Hematopoietic multipotent progenitor cell treated with erythropoietin and hydrocortisone succinate and interleukin-3 and kit ligand, for 6 days (in vitro differentiated cells): ENCODE measurements at places on chromosomes 7 and 10.

- DNase-seq, result peak; percentile 83
Observed at GRCh38 chr10:102643336-102644065, 778 bp upstream of the TRIM8 start.

- DNase-seq, result no peak
Observed at GRCh38 chr10:11880151-11881029, 57.2 kb downstream of the PROSER2 start.

DNA sequence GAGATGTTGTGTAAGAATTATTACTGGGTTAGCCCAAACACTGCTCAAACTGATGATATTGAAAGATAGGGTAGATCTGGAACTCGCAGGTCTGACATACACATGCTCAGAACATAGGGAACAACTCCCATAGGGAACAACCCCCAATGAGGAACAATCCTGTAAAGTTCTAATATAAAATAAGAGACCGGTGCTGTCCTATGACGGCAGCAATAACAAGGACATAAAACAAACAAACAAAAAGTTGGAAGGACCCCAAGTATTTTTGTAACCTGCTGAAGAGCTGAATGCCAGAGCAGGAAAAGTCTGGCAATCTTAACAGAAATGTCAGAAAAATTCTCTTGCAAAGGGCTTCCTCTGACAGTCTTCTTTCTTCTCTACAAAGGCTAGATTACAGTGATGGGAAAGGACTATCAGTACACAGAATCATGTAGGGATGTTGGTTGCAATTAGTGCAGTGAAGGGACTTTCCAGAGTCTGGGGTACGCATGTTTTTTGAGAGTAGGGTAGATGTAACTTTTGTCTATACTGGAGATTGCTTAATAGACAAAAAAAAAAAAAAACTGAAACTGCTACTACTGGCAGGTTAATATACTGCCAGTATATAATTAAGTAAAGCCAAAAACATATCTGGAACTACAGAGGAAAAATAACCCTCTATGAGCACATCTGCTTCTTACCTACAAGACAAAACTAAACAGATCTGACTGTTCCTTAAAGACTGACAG, 35.5 kb downstream of the IDE start:
- DNase-seq, result no peak

GRCh38 chr10:13637303-13637856, 50.6 kb downstream of the PRPF18 start:
- DNase-seq, result no peak

GRCh38 chr7:1591876-1592275, 22.0 kb upstream of the PSMG3 start:
- no peak for DNase-seq

DNA sequence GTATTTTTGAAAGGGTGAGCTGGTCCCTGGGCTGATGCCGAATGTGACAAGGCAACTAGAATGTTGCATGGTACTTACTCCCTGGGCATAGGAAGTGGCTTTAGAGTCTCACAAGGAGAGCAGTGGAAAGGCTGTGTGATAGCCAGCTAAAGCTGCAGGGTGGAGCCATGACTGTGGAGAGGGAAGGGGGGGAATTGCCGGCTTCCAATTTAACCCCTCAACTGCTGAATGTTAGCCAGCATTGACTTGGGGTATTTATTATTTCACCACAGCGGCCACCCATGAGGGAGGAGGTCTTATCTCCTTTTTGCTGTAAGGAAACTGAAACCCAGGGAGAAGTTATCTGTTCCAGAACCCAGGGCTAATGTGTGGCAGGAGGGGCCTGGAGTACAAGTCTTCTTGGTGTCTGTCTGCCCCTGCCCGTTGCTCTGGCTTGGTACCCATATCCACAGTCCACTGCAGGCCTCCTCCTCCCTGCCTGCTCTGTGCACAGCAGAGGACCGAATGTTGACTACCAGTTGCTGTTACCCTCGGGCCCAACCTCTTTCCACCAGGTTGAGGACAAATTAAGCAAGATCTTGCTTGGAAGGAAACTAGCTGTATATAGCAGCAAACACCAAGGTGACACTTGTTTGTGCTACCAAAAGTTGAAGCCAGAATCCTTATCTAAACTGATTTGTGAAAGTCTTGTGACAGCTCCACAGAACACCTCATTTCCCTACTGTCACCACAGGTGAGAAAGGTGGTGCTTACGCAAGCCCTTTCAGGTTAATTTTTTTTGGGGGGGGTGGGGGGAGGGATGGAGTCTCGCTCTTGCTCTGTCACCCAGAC, 37.6 kb downstream of the WBP1L start:
- peak; percentile 95 for DNase-seq
